ENCODE measurements at places on chromosomes 2 and 18. TPM values are rescaled to one million over a fixed set of nuclear protein-coding genes. Genes with fewer than 3 reads are reported as not detected.

GRCh38 chr2:64453770-64454385 lies at the start of gene LGALSL:
Gene LGALSL, plus strand, starts transcription at chr2:64454162. Its CDS starts 384 bp downstream, at chr2:64454546.
- DNase-seq = peak; percentile 78

- no peak for DNase-seq
Observed at GRCh38 chr2:15884790-15885189, 55.6 kb upstream of the MYCN start.

DNA sequence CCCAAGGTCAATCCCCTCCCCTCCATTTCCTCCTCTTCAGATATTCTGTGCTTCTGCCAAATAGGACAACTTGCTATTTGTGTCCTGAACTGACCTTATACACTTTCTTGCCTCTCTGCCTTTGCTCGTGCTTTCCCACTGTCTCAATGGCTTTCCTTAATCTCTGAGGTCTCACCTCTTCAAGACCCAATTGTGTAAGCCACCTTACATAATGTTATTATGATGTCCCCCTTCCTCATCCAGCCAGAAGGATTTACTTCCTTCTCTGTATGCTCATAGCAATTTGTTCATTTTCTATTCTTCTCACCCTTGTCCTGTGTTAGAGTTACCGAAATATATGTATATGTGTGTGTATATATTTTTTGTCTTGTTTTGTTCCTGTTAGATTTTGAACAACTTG lies 26.9 kb upstream of the DARS1 start:
- no peak for DNase-seq

- DNase-seq = no peak
Observed at GRCh38 chr2:160229591-160229990, 29.5 kb upstream of the ITGB6 start.

- DNase-seq = no peak
Observed at GRCh38 chr2:56369316-56369715, 185.5 kb downstream of the CCDC85A start.

- no peak for DNase-seq
Observed at GRCh38 chr2:210961249-210961648, 404.9 kb downstream of the CPS1 start.

- no peak for DNase-seq
Observed at GRCh38 chr2:46025676-46026075, 271.5 kb upstream of the EPAS1 start.

The C1QL2 gene
- total RNA-seq = not detected

The ARHGAP15 gene
- 56.2 TPM for total RNA-seq

The CCDC74A gene
- total RNA-seq = 2.3 TPM

The RAX gene
- not detected for total RNA-seq

The MBP gene
- 60.2 TPM for total RNA-seq
